ENCODE measurements at places on chromosomes 7 and 10. TPM values are rescaled to one million over a fixed set of nuclear protein-coding genes. Genes with fewer than 3 reads are reported as not detected.

The ADCYAP1R1 gene
- not detected for total RNA-seq

The UTF1 gene
- not detected for total RNA-seq

The NUTM2E gene
- total RNA-seq, result not detected

The NCAPG2 gene
- 4.8 TPM for total RNA-seq

The FAM24A gene
- total RNA-seq, result not detected

The OR2A12 gene
- not detected for total RNA-seq

The NEUROD6 gene
- total RNA-seq, result not detected

The SLC29A4 gene
- 1.0 TPM for total RNA-seq

The RBM33 gene
- total RNA-seq, result 31.4 TPM

The ITPRID1 gene
- total RNA-seq, result not detected

The STRIP2 gene
- total RNA-seq, result 8.7 TPM

The CYP2C9 gene
- not detected for total RNA-seq

The SEMA4G gene
- total RNA-seq, result 1.0 TPM

The TRIM73 gene
- 0.29 TPM for total RNA-seq

The BICC1 gene
- total RNA-seq, result 29.8 TPM

The SLC35G1 gene
- 1.8 TPM for total RNA-seq

The GAD2 gene
- not detected for total RNA-seq

The DTX2 gene
- total RNA-seq, result 11.3 TPM

The MOGAT3 gene
- total RNA-seq, result not detected

The FGL2 gene
- 0.14 TPM for total RNA-seq

The EIF5AL1 gene
- total RNA-seq, result 0.72 TPM

The CHAT gene
- not detected for total RNA-seq

The CYP3A7 gene
- total RNA-seq, result not detected

The GNAI1 gene
- 47.2 TPM for total RNA-seq

The SLC4A2 gene
- total RNA-seq, result 223 TPM

The TLX1 gene
- total RNA-seq, result not detected

The DLX5 gene
- total RNA-seq, result not detected

The COBL gene
- not detected for total RNA-seq

The KAZALD1 gene
- 12.2 TPM for total RNA-seq

The VPS37D gene
- 2.0 TPM for total RNA-seq

The SMKR1 gene
- 0.66 TPM for total RNA-seq

The TMEM139 gene
- total RNA-seq, result not detected

The ADAM8 gene
- 2.6 TPM for total RNA-seq

The PRLHR gene
- total RNA-seq, result not detected

The CDC123 gene
- total RNA-seq, result 119 TPM

The CFAP58 gene
- 0.29 TPM for total RNA-seq

The C10orf67 gene
- 0.22 TPM for total RNA-seq

The CPA2 gene
- not detected for total RNA-seq

The GPR15LG gene
- not detected for total RNA-seq
